Right renal cortex interstitium (tissue), 3 donors: ENCODE measurements at places on chromosomes 3 and 15. TPM values are rescaled to one million over a fixed set of nuclear protein-coding genes. Genes with fewer than 3 reads are reported as not detected.

- no peak for DNase-seq
These were observed 66.1 kb downstream of the HMG20A start for GRCh38 chr15:77486542-77487468.

- DNase-seq = no peak
These were observed 1.3 kb downstream of the DENND6A start for GRCh38 chr3:57691411-57692132.

DNA sequence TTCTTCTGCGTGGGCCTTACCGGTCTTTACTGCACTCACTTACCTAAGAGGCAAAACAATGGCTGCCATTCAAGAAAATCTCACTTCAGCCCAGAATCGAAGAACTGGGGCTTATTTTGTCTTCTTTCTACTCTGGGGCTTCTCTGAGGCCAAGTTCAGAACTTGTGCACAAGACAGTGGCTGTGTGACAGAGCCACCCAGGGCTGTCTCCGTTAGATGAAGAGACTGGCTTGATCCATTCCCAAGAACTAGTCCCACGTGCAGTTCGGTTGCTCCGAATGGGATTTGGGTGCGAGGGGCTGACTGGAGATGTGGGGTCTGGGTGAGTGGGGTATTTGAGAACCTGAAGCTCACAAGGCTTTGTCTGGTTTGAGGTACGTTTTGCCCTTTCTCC is 795 bp upstream of the TCF12 start:
- no peak for DNase-seq

Gene NTRK3
- polyA plus RNA-seq = 10.9 TPM

Gene GPR156
- 2.9 TPM for polyA plus RNA-seq

Gene RAB6B
- polyA plus RNA-seq = 16.5 TPM

DNA sequence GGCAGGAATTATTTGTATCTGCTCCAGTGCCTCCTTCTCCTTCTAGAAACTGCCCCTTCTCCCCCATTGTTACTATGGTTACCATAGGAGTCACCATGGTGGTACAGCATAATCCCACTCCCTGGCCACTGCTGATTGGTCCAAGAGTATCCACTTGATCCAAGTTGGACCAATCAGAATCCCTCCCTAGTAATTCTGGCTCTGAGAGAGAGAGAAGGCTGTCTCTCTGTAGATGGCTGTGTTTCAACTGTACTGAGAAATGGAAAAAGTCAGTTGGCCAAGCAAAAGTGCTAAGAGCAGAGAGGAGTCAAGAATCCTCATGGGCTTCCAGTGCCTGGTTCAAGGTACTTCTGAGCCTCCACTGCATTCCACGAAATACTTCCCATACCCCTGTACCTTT is 120.6 kb upstream of the SPATA12 start:
- DNase-seq = no peak

Gene PCLAF
- polyA plus RNA-seq = 37.3 TPM

DNA sequence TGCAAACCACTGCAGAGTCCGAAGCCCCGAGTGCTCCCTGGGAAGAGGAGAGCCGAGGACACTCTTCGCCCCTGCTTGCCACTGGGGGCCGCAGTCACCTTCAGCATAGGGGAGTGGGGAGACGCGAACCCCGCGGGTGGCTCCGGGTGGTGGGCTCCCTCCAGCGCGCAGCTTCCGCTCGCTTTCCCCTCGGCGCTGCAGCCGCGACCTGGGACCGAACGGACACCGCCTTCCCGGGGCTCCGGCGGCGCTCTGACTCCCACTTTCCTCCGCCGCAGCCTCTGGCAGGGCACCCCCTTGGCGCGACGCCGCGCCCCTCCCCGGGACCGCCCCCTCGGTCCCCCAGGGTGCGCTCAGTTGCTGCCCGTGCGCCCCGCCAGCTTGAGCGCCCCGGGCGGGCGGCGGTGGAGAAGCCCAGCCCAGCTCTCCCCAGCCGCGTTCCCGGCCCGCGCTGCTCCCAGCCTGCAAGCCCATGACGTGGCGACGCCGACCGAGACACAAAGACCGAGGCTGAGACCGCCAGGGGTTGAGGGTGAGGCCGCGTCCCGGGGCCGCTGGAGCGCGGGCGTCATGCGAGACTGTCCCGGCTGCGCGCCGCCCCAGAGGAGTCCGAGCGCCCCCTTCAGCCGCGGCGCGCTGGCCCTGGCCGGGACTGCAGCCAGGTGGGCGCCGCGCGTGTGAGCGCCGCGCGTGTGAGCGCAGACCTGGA is at the start of gene MINAR1:
TSS of gene MINAR1 (plus strand) at position 701 of the 709 bp plus-strand sequence. CDS start 23,812 bp downstream, outside the sequence.
- DNase-seq = no peak

DNA sequence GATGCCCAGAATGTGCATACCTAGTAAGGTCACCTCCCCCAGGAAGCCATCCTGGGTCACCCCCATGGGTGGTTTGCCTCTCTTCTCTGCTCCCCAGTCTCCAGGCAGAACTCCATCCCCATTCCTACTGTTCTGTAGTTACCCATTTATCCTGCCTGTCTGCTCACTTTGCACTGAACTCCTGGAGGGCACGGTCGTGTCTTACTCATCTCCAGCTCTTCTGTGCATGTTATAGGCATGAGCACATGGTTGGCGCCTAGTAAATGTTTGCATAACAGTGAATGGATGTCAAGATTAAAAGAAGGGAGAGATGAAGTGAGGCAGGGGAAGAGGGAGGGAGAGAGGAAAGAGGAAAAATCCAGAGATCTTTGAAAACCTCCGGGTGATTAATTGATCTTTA is 208.4 kb upstream of the TRIM42 start:
- DNase-seq = no peak

Gene DOCK3
- polyA plus RNA-seq = 1.2 TPM

GRCh38 chr15:64634027-64634426 is 141.4 kb downstream of the RBPMS2 start:
- no peak for DNase-seq

Gene SV2B
- 1.2 TPM for polyA plus RNA-seq

Gene SCN11A
- 0.72 TPM for polyA plus RNA-seq

Gene CCDC13
- polyA plus RNA-seq = 4.0 TPM

DNA sequence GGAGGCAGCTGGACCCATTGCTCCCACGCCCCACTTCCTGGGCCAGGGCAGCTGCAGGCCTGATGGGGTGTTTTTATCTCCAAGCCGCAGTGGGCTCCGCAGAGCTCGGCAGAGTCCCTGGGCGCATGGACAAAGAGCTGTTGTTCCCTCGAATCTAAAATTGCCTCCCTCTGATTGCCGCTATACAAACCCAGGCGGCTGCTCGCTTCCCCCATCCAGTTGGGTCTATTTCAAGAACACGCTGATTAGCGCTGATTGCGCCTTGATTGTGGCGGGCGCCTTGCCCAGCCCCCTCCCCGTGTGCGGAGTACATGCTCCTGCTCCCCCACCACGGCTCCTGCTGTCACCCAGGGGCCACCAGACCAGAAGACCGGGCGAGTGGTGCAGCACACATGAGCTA is 43.4 kb upstream of the SLC6A1 start:
- no peak for DNase-seq

Gene HACD2
- 50.9 TPM for polyA plus RNA-seq

GRCh38 chr3:184717399-184717983 is 5.6 kb upstream of the MAGEF1 start:
- DNase-seq = no peak
